AG09319 (cell line): ENCODE measurements at places on chromosomes 16 and 17.

DNA sequence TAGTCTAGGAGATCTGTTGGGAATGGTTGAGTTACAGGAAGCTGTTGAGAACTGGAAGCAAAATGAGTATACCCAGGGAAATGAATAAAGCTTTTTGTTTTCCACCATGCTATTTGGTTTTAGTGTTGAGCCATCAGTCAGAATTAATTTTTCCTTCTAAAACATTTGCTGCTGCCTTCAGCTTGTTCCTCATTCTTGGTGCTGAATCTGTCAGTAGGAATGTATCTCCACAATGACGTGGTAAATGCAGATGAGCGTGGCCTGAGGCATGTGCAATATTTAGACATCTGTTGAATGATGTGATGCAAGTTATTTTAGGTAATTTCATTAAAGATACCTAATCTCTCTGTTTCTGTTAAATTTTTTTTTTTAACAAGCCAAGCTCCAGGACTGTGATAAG lies 10.9 kb downstream of the HAPSTR1 start:
- DNase-seq, result peak; percentile 65

DNA sequence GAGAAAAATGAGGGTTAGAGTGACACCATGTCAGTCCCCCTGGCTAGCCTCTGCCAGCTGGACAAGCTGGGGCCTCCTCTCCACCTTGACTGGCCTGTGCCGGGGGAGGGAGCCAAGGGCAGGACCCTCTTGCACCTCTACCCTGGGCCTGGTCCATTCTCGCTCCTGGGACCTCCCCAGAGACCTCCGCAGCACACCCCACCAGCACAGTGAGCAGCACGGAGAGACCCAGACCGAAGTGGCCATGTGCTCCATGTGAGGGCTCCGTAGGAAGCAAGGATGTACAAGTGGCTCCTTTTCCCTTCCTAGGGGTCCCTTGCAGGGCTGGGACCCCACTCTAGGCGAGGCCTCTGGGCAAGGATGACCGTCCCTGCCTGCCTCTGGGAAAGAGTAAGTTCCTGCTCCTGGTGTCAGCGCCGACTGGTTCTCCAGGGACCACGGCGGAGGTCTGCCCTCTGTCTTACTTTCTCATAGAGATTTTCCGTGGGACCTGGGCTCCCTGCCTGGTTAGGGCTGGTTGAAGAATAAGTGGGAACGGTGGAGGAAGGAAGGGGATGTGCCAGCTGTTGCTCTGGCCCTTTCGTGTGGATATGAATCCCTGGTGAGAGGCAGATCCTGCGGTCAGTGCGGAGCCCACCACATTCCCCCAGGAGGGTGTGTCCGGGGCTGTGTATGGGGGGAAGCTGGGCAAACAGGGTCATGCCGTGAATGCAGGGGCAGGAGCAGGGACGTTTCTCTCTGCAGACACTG lies 124.2 kb downstream of the METRNL start:
- DNase-seq, result no peak

DNA sequence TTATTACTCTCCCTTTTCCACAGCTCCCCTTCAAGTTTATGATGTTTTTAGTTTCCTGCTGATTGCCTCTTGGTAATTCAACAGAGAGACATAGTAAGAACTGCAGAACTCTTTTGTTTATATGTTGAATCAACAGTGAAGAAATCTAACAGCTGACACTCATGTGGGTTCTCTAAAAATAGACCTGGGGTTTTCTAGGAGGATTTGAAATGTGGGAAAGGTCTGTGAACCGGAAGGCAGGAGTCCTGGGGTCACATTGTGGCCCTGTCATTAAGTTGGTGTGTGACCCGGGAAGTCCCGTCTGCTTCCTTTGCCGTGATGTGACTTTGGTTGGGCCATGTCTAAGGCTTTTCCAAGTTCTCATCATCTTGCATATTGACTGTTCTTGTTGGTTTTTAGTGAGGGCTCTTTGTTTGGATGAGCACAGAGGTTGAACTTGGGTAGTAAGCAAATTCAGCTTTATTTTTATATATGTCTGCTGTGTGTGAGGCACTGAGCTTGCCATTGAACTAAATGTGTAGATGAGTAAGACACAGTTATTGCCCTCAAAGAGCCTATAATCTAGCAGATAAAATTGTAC lies 48.5 kb upstream of the HS3ST3A1 start:
- DNase-seq, result no peak

GRCh38 chr16:30902029-30902972 lies 5.9 kb downstream of the CTF1 start:
- DNase-seq, result no peak

DNA sequence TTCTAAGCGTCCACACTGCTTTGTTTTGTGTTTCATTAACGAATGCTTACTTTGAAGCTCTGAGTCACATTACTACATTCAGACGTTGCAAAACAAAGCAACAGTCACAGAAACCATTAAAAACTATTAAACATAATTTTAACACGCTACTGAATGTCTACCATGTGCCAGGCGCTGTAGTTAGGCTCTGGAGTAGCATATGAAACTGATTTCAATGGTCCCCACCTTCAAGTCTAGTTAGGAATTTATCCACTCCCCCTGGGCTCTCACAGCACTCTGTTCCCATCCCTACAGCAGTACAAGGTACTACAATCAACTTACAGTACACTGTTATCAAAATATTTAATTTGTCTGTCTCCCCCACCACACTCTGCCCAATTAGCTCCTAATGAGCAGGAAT lies 631 bp downstream of the UTP6 start:
- DNase-seq, result no peak

- no peak for DNase-seq
Measured at GRCh38 chr16:66131895-66132294, 234.6 kb upstream of the CDH5 start.
